Fibroblast of skin of scalp (primary cell): ENCODE measurements at places on chromosomes 6 and 20.

DNA sequence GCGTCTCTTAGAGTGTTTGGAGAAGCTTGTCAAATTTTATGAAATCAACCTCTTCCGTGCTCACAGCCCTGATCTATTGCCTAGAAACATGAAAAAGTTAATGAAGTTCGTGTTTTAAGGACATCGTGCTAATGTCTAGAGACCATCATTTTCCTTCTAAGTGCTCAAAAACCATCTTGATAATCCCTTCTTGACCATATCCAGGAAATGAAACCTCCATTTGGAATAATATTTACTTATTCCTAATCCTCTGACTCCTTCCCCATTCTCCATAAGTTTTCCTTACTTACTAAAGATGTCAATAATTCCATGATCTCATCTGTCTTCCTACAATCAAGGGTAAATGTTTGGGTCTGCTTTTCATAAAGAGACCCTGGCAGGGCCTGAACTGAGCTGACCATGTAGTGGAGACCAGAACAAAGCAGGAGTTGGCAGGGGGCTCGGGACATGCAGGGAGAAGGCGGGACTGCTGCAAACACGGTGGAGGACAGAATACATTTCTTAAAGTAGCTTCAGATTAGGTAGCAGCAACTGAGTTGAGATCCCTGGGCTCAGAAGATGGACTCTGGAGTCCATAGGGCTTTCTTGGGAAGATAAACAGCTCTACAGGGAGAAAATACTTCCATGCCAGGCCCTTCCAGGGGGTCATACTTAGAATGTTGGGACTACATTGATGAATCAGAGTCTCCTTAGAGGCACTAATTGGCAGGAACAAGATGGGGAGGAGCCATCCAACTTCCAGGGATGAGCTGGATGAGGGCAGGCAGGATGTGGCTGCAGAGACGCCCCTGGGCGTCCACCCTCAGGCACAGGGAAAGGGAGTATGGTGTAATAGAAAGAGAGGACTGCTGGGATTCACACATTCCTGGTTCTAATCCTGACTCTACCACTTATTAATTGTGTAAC, 100.7 kb downstream of the RIN2 start:
- DNase-seq: peak; percentile 90

DNA sequence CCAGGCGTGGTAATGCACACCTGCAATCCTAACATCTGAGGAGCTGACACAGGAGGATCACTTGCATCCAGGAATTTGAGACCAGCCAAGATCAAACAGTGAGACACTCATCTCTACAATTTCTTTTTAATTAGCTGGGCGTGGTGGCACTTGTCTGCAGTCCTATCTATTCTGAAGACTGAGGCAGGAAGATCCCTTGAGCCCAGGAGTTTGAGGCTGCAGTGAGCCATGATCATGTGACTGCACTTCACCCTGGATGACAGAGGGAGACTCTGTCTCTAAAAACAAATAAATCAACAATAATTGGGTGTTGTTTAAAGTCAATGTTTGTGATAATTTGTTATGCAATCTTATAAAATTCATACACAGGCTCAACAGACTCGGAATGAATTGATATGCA, 18.0 kb upstream of the HLA-A start:
- DNase-seq: no peak

DNA sequence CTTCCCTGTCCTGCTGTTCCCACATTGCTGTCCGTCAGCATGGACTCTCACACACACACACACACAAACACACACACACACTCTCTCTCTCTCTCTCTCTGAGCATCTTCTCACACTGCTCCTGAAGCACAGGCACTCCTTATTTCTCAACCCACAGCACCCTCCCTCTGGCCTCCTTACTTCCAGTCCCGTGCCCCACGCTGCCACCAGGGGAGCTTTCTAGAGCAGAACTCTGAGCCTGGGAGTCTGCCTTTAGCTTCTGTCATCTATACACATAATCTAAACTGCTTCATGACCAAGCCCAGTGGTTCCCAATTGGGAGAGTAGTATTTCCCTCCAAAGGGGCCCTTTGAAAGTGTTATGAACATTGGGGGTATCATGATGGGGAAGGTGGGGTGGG, 29.1 kb downstream of the HECA start:
- DNase-seq: no peak

DNA sequence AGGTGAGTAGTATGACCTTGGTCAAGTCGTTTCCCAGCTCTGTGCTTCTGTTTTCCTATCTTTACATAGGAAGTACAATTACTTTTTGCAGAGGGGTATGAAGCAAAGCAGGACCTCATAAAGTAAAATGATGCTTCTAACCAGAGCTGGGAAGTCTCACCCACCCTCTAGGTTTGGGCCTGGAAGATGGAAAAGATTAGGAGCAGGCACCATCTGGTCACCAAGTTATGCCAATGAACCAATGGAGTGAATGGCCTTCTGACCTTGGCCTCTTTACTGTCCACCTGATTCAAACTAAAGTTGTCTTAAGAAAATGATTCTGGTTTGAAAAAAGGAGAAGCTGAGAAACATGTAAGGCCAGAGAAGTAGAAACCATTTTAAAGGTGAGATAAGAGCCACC, 68.9 kb upstream of the CTNNBL1 start:
- no peak for DNase-seq

GRCh38 chr6:27472182-27472616, 706 bp downstream of the ZNF184 start:
- peak; percentile 70 for DNase-seq

GRCh38 chr20:34475979-34476736, 40.1 kb upstream of the DYNLRB1 start:
- DNase-seq: peak; percentile 36

GRCh38 chr6:33207552-33208090, 679 bp upstream of the RING1 start:
- peak; percentile 54 for DNase-seq

DNA sequence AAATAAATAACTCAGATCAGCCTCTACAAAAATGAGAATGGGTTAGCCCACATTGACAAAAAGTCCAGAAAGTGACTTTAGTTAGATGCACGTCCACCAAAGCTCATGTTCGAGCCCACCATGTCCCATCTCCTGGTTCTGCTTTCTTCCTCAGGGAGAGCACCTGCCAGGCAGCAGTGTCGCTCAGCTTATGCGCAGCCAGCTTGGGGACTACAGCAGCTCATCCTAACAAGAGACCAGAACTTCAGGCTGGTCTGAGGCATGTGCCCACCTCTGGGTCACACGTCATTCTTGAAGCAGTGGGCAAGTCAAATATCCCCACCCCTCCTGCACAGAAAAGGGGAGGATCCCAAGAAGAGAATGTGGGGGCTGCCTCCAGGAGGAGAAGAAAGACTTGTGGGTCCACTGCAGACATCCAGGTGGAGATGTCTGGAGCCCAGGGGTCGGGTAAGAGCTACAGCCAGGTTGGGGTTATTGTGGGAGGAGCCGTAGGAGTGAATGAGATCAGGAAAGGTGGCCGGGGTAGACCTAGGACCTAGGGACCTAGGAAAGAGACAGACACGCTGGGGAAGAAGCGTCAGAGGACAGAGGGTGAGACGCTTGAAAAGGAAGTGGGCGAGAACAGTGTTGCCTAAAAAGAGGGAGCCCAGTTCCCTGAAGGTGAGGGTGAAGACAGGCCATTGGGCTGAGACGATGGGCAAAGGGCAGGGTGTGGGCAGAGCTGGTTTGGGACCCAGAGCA, 52.5 kb downstream of the SSR1 start:
- DNase-seq: no peak

DNA sequence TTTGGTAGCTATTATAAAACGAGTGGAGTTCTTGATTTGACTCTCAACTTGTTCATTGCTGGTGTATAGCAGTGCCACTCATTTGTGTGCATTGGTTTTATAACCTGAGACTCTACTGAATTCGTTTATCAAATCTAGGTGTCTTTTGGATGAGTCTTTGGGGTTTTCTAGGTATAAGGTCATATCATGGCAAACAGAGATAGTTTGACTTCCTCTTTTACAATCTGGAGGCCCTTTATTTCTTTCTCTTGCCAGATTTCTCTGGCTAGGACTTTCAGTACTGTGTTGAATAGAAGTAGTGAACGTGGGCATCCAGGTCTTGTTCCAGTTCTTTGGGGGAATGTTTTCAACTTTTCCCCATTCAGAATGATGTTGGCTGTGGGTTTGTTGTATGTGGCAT, 38.8 kb downstream of the SUMO4 start:
- DNase-seq: no peak

- peak; percentile 96 for DNase-seq
These were observed 470 bp downstream of the BRPF3 start for GRCh38 chr6:36196880-36197548.

GRCh38 chr20:41329435-41330342, 10.9 kb upstream of the LPIN3 start:
- DNase-seq: peak; percentile 98

DNA sequence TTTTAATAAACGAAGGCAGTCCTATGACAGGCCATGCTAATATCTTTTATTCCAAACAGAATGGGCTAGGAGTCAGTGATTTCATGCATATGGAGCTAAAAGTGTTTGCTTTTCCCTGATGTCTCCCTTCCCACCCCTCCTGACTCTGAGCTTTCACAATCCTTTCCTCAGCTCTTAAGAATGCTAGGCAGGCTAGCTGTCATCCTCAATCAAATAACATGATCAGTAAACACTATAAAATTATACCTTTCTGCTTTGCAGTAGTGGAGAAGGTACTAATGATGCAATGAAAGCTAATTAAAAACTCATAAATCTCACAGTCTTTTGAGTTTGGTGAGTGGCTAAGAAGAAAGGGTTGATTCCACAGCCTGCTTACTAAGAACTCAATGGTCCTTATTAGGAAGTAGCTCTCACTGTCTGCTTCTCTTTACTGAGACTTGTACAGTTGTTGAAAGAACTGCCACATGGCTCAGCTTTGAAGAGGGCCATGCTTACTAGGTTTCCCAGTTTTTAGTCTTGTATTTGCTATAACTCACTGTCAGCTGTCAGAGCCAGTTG, 250.9 kb upstream of the JAG1 start:
- DNase-seq: peak; percentile 97

DNA sequence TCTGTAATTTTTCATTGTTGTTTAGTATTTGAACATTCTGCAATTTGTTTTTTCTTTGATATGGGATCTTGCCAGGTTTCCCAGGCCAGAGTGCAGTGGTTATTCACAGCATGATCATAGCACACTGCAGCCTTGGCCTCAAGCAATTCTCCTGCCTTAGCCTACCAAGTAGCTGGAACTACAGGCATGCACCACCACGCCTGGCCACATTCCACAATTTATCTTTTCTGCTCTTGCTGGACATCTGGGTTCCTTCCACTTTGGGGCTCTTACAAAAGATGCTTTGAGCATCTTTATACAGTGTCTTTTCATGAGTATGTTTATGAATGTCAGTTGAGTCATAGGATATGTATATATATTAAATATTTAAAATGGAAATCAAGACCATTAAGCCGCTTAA, 42.0 kb downstream of the PGM3 start:
- peak; percentile 4 for DNase-seq

GRCh38 chr20:22582386-22582963, 1.9 kb downstream of the FOXA2 start:
- DNase-seq: no peak

DNA sequence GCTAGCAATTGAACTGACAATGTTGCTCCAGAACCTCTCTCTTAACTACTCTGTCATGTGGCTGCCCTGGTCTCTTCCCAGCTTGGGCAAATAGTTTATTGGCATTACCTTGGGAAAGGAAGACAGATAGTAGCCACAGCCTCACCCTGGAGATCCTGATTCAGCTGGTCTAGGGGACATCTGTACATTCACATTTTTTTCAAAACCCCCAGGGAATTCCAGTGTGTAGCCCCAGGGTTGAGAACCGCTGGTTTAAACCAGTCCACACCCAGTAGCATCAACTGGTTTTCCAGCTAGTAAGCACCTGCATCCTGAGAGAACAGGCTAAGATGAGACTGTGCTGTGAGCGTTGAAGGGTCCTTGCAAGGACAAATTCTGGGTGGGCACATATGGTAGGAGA, 9.6 kb downstream of the SCUBE3 start:
- DNase-seq: no peak
